Left ventricle myocardium inferior (tissue), 1 donor: ENCODE measurements at places on chromosomes 2 and 18. TPM values are rescaled to one million over a fixed set of nuclear protein-coding genes. Genes with fewer than 3 reads are reported as not detected.

DNA sequence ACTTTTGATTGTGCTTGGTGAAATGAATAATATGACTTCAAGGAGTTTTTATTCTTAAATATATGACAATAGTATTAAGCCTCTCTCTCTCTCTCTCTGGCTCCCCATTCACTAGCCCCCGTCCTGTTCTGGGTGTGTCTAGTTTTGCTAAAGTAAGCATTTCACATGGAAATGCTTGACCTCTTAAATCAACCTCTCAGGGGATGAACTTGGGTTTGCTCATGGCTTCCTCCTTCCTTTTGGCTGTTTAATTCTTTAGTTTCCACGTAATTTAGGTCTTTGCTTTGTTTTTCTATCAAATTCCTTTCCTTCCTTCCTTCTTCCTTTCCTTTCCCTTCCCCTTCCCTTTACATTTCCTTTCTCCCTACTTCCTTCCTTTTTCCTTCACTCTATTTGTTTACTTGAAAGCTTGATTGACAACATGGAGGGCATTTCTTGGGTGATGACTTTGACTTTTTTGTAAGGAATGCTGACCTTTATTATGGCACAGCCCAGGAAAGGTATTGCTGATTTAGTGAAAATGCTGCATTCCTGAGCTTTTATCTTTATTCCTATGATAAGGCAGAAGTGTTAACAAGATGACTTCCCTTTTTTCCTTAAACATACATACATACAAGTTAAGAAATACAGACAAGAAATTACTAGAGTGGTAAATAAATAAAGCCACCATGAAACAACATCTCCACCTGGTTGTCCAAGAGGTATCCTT, 3.6 kb downstream of the DPP4 start:
- DNase-seq = no peak

DNA sequence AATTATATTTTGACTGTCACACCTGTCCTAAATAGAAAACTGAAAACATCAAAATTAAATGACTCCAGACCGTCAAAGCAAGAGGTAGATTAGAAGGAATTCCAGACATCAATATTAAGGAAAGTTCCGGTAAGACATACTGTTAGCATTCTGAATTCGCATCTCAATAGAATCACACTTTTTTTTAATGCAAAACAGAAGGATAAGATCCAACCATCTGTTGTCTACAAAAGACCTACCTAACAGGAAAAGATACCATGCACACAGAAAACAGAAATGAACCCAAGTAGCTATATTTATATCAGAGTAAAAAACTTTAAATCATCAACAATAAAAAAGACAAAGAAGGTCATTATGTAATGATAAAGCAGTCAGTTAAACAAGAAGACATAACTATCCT, 145.0 kb downstream of the TMX3 start:
- no peak for DNase-seq

GRCh38 chr2:79665091-79665490, 152.2 kb downstream of the CTNNA2 start:
- no peak for DNase-seq

- no peak for DNase-seq
These were observed 62.8 kb downstream of the THSD7B start for GRCh38 chr2:136828162-136828561.

- DNase-seq = peak; percentile 65
These were observed 678.3 kb upstream of the ID2 start for GRCh38 chr2:8003462-8004075.

DNA sequence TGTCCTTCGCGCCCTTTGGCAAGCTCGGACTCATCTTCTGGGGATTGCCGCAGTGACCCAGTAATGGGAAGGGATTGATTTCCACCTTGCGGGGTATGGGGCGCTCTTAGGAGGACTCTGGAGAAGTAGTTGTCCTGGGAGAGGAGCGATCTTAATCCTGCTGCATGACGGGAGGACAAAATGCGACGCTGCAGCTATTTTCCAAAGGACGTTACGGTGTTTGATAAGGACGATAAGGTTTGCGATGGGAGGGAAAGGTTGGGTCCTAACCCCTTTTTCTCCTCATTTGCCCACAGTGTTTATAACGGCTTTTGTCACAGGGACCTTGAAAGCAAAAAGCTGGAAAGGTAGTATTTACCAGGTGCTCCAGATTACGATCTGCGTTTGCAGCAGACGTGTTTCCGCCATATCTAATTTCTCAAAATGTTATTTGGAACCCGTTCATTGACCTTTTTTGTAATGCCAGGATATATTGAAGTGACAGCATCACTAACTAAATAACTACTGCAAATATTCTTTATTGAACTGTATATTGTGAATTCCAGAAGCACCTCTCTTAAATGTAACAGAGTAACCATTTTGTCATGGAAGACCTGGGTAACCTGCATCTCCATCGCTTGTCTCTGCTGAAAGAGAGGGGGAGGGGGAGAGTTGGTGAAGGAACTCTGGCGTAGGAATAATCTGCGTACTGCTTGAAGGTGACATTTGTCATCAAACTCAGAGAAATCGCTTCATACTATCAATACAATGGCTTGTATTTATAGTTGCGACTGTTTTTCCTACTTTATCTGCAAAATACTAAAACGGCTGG, 590 bp downstream of the MDH1 start:
- DNase-seq = no peak

DNA sequence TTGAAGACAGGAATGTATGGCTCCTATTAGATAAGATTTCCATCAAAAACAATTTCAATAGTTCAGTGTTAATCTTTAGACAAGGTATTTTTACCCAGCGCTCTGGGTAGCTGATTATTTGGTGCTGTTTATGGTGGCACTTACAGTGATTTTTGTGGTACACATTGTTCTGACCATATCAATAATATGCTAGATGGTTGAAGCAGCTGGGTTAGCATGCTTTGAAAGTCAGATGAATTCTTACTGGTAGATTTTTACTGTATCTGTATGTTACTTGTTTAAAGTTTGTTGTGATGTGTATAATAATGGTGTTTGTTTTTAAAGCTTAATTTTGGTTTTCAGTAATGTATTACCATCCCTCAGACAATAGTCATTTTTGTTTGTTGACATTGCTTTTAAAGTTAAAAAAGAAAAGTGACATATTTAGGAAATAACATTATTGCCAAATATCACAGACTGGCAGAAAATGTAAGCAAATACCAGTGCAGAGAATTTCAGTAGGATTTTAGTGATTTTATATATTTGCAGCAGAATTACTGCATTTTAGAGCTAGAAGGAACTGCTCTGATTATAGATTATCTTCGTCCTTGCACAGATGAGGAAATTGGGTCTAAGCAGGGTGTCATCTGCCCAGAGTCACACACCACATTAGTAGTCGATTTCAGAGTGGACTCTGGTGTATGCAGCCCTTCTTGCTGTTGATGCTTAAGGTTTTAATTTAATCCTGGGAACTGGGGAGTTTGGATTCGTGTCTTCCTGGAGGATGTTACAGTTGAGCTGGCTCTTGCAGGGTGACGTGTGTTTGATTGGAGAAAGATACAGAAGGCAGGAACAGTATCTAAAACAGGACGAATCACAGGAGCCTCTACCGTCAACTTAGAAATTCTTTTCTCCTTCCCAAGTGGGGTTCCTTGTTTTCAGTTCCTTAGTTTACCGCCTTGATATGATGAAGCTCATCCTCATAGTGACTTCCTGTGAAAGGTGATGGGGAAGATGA, 6.6 kb downstream of the SOCS6 start:
- no peak for DNase-seq

DNA sequence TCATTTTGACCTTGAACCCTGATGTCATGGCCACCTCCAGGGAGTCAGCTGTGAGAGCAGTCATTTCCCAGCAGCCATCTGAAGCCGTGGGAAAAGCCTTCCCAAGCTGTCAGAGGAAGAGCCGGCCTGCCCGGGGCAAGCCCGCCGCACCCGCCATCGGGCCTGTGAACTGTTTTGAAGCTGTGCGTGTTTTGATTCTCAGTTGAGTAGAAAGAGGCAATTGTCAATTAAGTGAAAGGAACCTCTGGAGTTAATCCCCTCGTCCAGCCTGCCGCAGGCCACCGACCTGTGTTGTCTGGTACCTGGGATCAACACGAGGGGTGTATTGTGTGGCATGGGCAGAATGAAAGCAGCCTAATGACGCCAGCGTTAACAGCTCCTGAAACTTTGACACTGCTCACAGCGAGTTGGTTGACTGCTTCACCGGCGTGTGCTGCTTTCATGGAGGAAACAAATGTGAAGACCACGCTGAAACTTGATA, 318.4 kb downstream of the AGAP1 start:
- DNase-seq = no peak

- no peak for DNase-seq
These were observed 31.1 kb upstream of the SATB2 start for GRCh38 chr2:199488772-199489400.

GRCh38 chr2:200435379-200435778, 74.5 kb downstream of the KCTD18 start:
- no peak for DNase-seq

DNA sequence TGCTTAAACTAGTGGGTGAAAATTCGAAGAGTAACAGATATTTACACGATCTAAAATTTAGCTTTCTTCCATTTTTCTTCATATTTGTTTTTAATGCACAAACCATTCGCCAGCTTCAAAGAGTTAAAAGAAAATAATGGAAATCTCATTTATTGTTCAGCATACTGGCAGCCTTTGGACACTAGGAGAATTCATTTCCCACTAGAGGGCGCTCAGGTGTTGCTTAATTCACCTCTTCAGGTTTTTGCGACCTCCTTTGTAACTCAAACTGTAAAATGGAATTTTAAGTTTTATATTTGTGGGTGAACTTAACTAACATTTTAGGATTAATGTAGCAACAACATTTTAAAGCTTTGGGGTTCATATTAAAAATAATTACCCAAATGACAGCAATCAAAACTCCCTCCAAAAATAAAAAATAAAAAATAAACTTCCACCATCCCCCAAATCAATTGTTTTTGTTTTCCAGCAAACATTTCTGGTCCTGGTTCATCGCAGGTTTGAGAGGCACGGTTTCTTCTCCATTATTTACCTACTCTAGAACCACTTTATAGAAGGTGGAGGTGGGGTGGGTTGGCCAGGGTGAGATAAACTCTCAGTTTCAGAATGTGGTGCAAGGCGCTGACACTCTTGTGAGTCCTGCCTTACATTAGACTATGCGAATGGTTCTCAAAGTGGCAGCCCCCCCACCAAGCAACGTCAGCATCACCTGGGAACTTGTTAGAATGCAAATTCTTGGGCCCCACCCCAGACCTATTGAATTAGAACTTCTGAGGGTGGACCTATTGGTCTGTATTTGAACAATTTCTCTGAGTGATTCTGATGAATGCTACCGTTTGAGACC, 24.7 kb upstream of the PNPT1 start:
- no peak for DNase-seq

DNA sequence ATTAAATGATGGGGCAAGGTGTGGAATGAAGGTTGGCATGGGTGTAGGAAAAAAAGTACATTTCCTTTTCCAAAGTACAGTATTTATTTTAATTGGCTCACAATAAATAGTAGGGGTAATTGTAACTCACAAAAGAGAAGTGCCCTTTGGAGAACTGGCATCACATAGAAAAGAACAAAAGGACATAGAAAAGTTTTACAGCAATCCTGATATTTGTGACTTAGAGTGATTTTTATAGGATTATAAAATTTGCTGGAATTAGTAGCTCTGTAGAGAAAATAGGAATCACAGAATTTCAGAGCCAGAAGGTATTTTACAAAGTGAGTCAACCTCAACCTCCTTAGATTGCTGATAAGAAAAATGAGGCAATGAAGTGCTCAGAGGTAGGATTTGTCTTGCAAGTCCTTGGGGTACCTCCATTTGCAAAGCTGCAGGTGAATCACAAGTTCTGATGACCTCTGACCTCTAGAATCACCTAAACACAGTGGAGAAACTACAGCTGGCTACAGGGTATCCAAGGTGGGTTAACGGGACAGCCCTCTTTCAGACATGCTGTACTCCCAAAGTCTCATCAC, 133.6 kb downstream of the SOCS6 start:
- DNase-seq = no peak

DNA sequence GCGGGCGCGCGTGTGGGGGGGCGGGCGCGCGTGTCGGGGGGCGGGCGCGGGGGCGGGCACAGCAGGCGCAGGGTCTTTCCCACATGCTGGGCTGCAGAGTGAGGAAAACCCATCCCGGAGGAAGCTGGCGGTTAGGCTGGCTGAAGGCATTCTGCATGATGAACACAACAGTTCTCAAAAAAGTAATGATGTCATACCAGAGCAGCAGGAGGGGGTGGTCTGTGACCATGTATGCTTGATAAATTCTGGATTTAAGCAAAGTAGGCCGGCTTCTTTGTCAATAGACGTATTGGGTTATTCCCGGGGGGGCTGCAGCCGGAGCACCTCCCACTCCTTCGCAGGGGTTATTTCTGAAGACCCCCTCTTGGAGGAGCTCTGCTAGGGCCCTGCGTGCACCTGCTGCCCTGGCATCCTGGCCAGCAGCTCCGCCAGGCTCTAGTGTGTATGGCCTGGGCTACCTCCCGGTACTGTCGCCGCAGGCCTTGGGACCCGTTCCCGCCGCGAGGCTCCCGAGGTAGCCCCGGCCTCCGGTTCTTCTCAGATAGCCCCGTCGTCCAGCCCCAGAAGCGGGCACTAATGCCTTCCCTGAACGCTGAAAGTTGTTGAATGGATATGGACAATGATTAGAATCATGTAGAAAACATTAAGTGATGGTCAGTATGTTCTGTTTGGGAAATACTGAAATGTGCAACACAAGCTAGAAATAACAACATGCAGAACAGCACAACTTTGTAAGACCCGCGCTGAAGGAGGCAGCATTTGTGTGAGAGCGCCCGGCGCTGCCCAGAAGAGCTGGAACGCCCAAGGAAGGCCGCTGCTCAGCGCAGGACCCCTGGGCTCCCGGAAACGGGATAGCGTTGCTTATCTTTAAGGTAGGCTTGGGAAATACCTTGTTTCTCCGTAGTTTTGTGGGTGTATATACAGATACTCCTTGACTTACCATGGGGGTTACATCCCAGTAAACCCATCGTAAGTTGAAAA, 101.4 kb upstream of the RAB6C start:
- DNase-seq = peak; percentile 26

DNA sequence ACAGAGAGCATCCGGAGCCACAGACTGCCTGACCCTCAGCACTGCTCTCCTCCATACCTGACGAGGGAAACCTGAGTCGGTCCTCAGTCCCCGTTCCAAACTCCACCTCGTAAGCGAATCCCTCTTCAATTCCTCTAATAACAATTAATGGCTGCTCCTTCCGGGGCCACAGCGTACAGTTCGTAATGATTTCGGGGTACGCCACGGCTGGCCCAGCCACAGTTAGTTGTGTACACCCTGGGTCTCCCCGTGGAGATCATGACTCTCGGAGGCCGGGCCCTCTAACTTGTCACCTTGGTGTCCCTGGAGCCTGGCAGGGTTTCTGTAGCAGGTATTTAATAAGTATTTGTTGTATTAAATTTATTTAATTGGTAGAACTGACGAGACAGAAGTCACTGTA, 121.5 kb downstream of the EIPR1 start:
- DNase-seq = no peak

SCN3A gene
- total RNA-seq = 0.99 TPM

L3MBTL4 gene
- 3.5 TPM for total RNA-seq

CUL3 gene
- total RNA-seq = 74.4 TPM

SLC9A4 gene
- not detected for total RNA-seq

EHD3 gene
- 29.7 TPM for total RNA-seq

DSG2 gene
- 42.6 TPM for total RNA-seq

SFT2D3 gene
- 2.9 TPM for total RNA-seq

CYP27C1 gene
- total RNA-seq = 0.11 TPM

CRYGD gene
- total RNA-seq = not detected

PSD4 gene
- total RNA-seq = 2.2 TPM

ELOA2 gene
- not detected for total RNA-seq

CRYGC gene
- not detected for total RNA-seq
